ENCODE measurements at places on chromosomes 7 and 10. TPM values are rescaled to one million over a fixed set of nuclear protein-coding genes. Genes with fewer than 3 reads are reported as not detected.

The NPSR1 gene
- total RNA-seq = not detected

The NAT16 gene
- not detected for total RNA-seq

The SCART1 gene
- 2.2 TPM for total RNA-seq

The DNAJC2 gene
- total RNA-seq = 17.5 TPM

The GRID2IP gene
- total RNA-seq = 0.73 TPM

The PTPRN2 gene
- 26.1 TPM for total RNA-seq

The HHEX gene
- total RNA-seq = 6.6 TPM

The SUGCT gene
- 2.2 TPM for total RNA-seq

The SH2B2 gene
- total RNA-seq = 7.7 TPM

- peak overlapping the region; percentile 62 for H3K27ac ChIP-seq
- DNase-seq = peak; percentile 60
- H3K36me3 ChIP-seq = no peaks in the 10 kb centered on the region
- H3K27me3 ChIP-seq = no peaks in the 10 kb centered on the region
- H3K4me1 ChIP-seq = no peaks in the 10 kb centered on the region
- no peak overlapping the region for H3K4me3 ChIP-seq
Observed at GRCh38 chr7:135253851-135254771, 20.5 kb downstream of the STRA8 start.

- H3K4me3 ChIP-seq = no peak overlapping the region
- H3K4me1 ChIP-seq = no peaks in the 10 kb centered on the region
- no peaks in the 10 kb centered on the region for H3K36me3 ChIP-seq
- DNase-seq = no peak
- H3K27ac ChIP-seq = no peak overlapping the region
- peaks cover 1% of the 10 kb centered on the region for H3K27me3 ChIP-seq
Observed at GRCh38 chr10:6617309-6618076, 37.4 kb upstream of the PRKCQ start.

GRCh38 chr10:119713744-119714483, 11.9 kb upstream of the INPP5F start:
- H3K27me3 ChIP-seq = no peaks in the 10 kb centered on the region
- H3K27ac ChIP-seq = no peak overlapping the region
- no peak for DNase-seq
- no peaks in the 10 kb centered on the region for H3K36me3 ChIP-seq

GRCh38 chr7:79653136-79653631, 199.7 kb upstream of the MAGI2 start:
- H3K36me3 ChIP-seq = no peaks in the 10 kb centered on the region
- H3K4me3 ChIP-seq = no peak overlapping the region
- H3K27me3 ChIP-seq = no peaks in the 10 kb centered on the region
- H3K27ac ChIP-seq = no peak overlapping the region
- no peaks in the 10 kb centered on the region for H3K4me1 ChIP-seq

DNA sequence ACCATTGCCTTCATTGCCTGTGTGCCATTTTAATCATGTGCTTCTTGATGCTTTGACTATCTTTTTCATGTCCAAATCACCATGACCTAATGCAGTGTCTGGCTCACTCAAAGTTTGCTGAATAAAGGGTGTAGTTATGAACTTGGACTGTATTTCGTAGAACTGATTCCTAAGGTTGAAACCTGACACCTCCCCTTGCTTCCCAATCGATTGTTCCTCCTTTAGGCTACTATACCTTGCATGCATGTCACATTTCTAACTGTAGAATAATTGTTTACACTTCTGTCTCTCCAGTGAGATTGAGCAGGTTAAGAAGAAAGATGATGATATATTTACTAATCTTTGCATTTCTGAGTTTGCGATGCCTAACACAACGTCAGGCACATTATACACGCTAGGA, 41.0 kb upstream of the CDK1 start:
- H3K27me3 ChIP-seq = no peaks in the 10 kb centered on the region
- H3K4me3 ChIP-seq = no peak overlapping the region
- H3K36me3 ChIP-seq = no peaks in the 10 kb centered on the region
- no peak overlapping the region for H3K27ac ChIP-seq
- H3K4me1 ChIP-seq = no peaks in the 10 kb centered on the region

GRCh38 chr7:18828260-18828993, 289.0 kb downstream of the TWIST1 start:
- H3K27me3 ChIP-seq = no peaks in the 10 kb centered on the region
- H3K4me1 ChIP-seq = no peaks in the 10 kb centered on the region
- H3K4me3 ChIP-seq = no peak overlapping the region
- DNase-seq = no peak

DNA sequence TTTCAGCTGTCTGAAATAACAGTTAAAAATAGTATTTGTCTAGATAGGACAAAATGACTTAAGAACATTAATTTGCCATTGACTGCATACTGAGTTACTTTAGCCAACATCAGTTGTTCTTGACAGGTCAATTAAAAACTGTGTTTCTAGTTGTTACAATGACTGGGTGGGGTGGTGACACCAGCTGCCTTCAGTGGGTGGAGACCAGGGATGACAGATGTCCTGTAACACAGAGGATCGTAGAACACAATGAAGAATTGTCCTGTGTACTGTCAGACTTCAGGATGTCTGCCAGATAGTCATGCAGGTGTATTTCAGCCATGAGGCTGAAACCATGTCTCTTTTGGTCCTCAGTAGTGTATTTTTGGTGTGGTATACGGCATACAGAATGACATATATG, 24.4 kb downstream of the TRUB1 start:
- no peaks in the 10 kb centered on the region for H3K36me3 ChIP-seq
- H3K27me3 ChIP-seq = no peaks in the 10 kb centered on the region
- no peaks in the 10 kb centered on the region for H3K4me1 ChIP-seq
- DNase-seq = no peak
- no peak overlapping the region for H3K4me3 ChIP-seq
- no peak overlapping the region for H3K27ac ChIP-seq

DNA sequence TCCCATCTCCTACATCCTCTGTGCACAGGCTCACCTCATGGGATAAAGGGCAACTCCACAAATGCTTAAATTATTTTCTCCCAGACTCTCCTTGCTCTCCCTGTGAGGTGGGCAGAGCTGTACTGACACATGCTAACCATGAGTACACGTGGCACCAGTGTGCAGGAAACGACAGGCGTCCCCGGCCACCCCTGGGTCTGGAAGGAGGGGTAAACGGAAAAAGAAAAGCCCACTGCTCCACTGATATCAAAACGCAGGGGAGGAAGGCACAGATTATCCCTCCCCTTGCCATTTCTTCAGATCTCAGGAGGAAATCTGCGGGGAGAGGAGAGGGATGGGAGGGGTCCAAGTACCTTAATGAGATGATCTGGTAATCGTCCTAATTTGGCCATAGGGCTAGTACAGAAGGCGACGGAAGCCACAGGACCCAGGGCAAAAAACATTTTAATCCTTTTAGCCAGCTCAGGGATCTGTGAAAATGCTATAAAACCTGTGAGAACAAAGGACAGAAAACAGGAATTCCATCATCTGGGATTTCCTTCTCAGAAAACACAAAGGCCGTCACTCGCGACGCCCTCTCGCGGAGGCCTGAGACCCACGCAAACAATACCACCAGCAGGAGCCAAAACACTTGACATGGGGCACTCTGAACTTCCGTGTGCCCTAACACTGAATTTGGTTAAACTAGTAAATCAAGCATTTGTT, 17.8 kb upstream of the CH25H start:
- peak overlapping the region; percentile 48 for H3K27ac ChIP-seq
- H3K4me1 ChIP-seq = no peaks in the 10 kb centered on the region
- no peaks in the 10 kb centered on the region for H3K36me3 ChIP-seq
- no peak overlapping the region for H3K4me3 ChIP-seq
- H3K27me3 ChIP-seq = no peaks in the 10 kb centered on the region

DNA sequence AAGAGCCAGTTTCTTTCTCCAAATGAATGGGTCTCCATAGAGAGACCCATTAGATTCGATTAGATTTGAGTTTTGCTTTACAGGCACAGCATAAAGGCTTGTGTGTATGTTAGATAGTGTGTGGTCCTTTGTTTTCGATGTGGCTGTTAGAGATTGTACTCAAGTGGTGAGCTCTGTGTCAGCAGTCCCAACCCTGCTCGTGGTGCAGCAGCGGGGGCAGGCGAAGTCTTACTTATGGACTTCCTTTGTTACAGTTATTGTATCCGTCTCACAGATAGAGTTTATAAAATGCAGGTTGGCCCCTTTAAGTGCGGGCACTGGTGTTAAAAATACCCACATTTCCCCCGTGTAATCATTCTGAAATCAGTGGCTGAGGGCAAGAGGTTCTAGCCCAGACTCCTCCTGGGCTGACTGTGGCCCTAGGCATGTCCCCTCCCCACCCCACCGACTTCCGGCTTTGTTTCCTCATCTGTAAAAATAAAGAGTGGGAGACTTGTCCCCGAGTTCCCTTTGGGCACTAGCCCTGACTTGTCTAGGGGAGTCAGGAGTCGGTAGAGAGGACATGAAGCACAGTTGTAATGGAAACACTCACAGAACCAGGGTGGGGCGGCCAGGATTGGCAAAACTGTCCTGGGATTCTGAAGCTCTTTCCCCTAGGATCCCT, 28.6 kb downstream of the MTURN start:
- no peak overlapping the region for H3K27ac ChIP-seq
- no peaks in the 10 kb centered on the region for H3K27me3 ChIP-seq
- H3K4me3 ChIP-seq = no peak overlapping the region
- DNase-seq = no peak

GRCh38 chr10:17801507-17801906, 7.6 kb upstream of the MRC1 start:
- no peak overlapping the region for H3K4me3 ChIP-seq
- H3K27me3 ChIP-seq = no peaks in the 10 kb centered on the region
- no peaks in the 10 kb centered on the region for H3K4me1 ChIP-seq
- no peaks in the 10 kb centered on the region for H3K36me3 ChIP-seq
- no peak overlapping the region for H3K27ac ChIP-seq

- no peak overlapping the region for H3K27ac ChIP-seq
- no peaks in the 10 kb centered on the region for H3K36me3 ChIP-seq
- H3K4me1 ChIP-seq = no peaks in the 10 kb centered on the region
- no peak overlapping the region for H3K4me3 ChIP-seq
- no peak for DNase-seq
Observed at GRCh38 chr10:131832056-131832685, 68.6 kb upstream of the PPP2R2D start.

DNA sequence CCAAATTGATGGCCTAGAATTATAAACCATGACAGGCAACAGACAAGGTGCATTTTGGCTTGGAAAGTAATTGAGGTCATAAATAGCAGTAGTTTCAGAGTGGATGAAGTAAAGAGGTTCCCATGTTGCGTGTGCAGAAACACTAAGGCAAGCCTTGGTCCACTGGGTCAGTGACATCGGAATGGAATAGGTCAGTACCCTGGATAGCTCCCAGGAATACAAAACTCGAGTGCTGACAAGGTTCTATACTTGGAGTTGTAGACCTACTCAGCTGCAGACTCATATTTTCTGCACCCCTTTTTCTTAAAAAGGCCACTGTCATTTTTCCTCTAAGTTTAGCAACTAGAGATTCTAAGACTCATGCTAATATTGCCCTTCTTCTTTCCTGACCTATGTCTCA, 132.8 kb downstream of the DYNC1I1 start:
- H3K27ac ChIP-seq = no peak overlapping the region
- DNase-seq = no peak
- H3K27me3 ChIP-seq = no peaks in the 10 kb centered on the region

GRCh38 chr7:116836048-116836447, 26.3 kb upstream of the CAPZA2 start:
- no peak overlapping the region for H3K4me3 ChIP-seq
- H3K36me3 ChIP-seq = no peaks in the 10 kb centered on the region
- no peaks in the 10 kb centered on the region for H3K27me3 ChIP-seq
- H3K4me1 ChIP-seq = no peaks in the 10 kb centered on the region
- H3K27ac ChIP-seq = no peak overlapping the region
- DNase-seq = no peak

GRCh38 chr7:96562966-96563365, 146.7 kb downstream of the SEM1 start:
- no peak for DNase-seq
- H3K4me3 ChIP-seq = no peak overlapping the region
- H3K27me3 ChIP-seq = no peaks in the 10 kb centered on the region
- no peak overlapping the region for H3K27ac ChIP-seq

All from prostate gland (tissue), 2 donors.